ENCODE measurements at places on chromosomes 11 and 22. TPM values are rescaled to one million over a fixed set of nuclear protein-coding genes. Genes with fewer than 3 reads are reported as not detected.

The RAG2 gene
- total RNA-seq: not detected

The PICK1 gene
- total RNA-seq: 8.9 TPM

The SYNGR1 gene
- 5.7 TPM for total RNA-seq

The SYT12 gene
- not detected for total RNA-seq

The CHST1 gene
- 3.1 TPM for total RNA-seq

The GAB2 gene
- 10.4 TPM for total RNA-seq

The EHF gene
- not detected for total RNA-seq

The UPK2 gene
- total RNA-seq: not detected

The SDHAF2 gene
- total RNA-seq: 63.2 TPM

The OR8D4 gene
- total RNA-seq: under 0.01 TPM

The OR4A16 gene
- not detected for total RNA-seq

The OR10D3 gene
- total RNA-seq: 0.52 TPM

The C22orf42 gene
- total RNA-seq: not detected

The SNU13 gene
- total RNA-seq: 57.4 TPM

The TPBGL gene
- not detected for total RNA-seq

The USH1C gene
- not detected for total RNA-seq

The TUB gene
- 8.9 TPM for total RNA-seq

The FBLN1 gene
- total RNA-seq: 105 TPM

The SLC17A6 gene
- not detected for total RNA-seq

The POU2AF3 gene
- 0.52 TPM for total RNA-seq

The RAB36 gene
- total RNA-seq: 0.52 TPM

The ZBTB44 gene
- total RNA-seq: 111 TPM

The GAB4 gene
- not detected for total RNA-seq

The DKK3 gene
- total RNA-seq: 56.4 TPM

The TYR gene
- total RNA-seq: not detected

The SELENOO gene
- 4.7 TPM for total RNA-seq

The CAVIN3 gene
- 28.2 TPM for total RNA-seq

The CTR9 gene
- total RNA-seq: 22.4 TPM

The PGM2L1 gene
- total RNA-seq: 5.2 TPM

The CCDC81 gene
- total RNA-seq: 0.52 TPM

The C11orf52 gene
- total RNA-seq: 0.52 TPM

The OR10A2 gene
- not detected for total RNA-seq

The RAB6A gene
- total RNA-seq: 87.2 TPM

The BANF1 gene
- total RNA-seq: 26.6 TPM

The CABP7 gene
- not detected for total RNA-seq

The PRG3 gene
- total RNA-seq: 2.6 TPM

The SCUBE1 gene
- total RNA-seq: under 0.01 TPM

The TMPRSS13 gene
- not detected for total RNA-seq
